ENCODE measurements at places on chromosomes 2 and 18.

- DNase-seq = no peak
Measured at GRCh38 chr18:7635948-7636347, 68.8 kb downstream of the PTPRM start.

DNA sequence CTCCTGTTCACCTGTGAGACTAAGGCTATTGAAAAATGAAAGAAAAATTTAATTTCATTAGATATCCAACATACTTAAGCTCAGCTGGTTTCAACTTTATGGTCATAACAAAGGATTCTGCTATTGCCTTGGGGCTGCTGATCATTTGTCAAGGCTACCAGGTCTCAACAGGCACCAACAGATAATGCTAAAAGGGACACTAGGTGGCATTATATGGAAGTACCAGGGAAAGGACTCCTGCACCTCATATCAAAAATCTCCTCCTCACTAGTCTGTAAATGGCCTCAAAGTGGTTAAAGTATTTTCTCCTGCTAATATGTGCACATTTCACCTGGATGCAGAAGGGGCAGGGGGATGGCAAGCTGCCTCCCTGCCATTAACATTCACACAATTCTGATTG is 167.9 kb upstream of the REG3A start:
- DNase-seq = no peak

GRCh38 chr18:34977838-34978532 is 63.2 kb upstream of the MAPRE2 start:
- DNase-seq = peak; percentile 28

- DNase-seq = no peak
Measured at GRCh38 chr2:22491442-22491841, 893.5 kb upstream of the KLHL29 start.

- no peak for DNase-seq
Measured at GRCh38 chr18:8217051-8217564, 392.1 kb upstream of the RAB12 start.

GRCh38 chr2:207897541-207898353 is 127.6 kb downstream of the PLEKHM3 start:
- no peak for DNase-seq

DNA sequence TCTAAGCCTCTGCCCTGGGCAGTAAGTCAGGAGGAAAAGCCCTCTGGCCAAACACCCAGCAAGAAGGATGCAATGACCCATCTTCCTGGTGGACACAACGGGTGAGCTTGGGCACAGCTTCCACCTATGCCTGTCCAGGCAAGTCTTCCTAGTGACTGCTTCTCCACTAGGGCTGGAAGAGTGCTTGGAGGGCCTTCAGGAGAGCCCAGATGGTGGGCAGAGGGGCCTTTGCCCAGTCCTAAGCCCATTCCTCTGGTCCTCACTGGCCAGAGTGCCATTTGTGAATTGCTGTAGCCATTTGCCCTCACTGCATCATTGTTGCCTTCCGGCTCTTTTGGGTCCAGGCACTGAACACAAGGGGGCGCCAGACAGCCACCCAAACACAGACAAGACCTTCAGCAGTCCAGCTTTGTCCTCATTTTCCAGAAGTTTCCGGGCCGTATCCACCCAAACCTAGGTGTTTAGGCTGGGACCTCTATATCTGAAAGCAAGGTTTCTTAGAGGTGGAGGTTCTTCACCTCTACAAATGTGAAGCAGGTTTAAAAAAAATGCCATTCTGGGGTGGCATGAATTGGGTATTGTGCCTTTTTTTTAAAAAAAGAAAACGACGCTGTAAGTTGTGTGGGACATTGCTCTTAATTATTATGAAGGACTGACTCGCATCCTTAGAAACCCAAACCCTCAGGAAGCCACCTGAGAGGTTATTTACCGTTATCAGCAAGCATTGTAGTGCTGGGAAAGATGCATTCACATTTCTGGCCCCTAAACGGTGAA is 29.5 kb downstream of the PAX8 start:
- peak; percentile 87 for DNase-seq

- no peak for DNase-seq
Measured at GRCh38 chr2:17634997-17635396, 94.5 kb downstream of the VSNL1 start.

- no peak for DNase-seq
Measured at GRCh38 chr2:5359397-5359796, 332.8 kb upstream of the SOX11 start.

GRCh38 chr18:24209558-24209957 is 70.7 kb downstream of the CABYR start:
- no peak for DNase-seq

GRCh38 chr2:188956961-188957360 is 17.2 kb upstream of the COL3A1 start:
- DNase-seq = no peak

- no peak for DNase-seq
Measured at GRCh38 chr18:47264308-47264700, 12.8 kb upstream of the SKOR2 start.

DNA sequence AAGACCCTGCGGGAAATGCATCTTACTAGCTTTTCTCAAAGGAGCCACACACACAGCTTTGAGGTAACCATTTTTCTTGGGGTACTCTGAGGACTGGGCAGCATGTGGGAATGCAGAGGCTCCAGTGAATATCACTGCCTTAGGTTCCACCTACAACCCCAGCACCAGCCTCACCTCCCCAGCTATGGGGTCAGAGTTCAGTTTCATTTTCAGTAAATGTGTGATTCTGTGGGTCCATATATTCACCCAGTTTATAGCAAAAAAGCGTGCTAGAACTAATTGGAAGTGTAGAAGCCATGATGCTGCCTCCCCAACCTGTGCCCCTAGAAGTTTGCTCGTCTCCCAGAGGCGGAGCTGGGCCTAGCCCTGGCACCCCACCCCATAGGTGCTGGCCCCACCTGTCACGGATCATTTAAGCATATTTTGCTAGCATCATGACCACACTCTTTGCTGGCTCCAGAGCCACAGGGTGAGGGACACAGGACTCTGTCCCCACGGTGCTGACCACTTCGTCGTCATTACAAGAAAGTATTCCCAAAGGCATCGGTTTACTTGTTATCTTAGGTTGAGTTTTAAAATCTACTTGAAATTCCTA is 57.7 kb downstream of the SH3RF3 start:
- no peak for DNase-seq

DNA sequence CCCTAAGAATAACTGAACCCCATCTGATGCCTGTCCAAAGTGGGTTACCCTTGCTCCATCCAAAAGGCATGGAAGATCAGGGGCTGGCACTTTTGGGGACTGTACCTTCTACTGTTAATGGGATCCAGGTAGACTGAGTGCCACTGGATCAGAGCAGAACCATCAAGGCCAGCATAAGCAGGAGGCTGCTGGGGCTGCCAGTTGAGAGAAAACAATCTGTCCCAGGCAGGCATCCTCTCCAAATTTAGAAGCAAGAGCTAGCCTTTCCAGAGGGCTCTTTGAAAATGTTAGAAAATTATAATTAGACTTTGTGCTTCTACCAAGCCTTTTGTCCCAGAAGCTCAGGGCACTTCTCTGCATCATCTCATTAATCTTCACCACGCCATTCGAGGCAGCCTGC is 245.6 kb downstream of the CDH20 start:
- DNase-seq = no peak

DNA sequence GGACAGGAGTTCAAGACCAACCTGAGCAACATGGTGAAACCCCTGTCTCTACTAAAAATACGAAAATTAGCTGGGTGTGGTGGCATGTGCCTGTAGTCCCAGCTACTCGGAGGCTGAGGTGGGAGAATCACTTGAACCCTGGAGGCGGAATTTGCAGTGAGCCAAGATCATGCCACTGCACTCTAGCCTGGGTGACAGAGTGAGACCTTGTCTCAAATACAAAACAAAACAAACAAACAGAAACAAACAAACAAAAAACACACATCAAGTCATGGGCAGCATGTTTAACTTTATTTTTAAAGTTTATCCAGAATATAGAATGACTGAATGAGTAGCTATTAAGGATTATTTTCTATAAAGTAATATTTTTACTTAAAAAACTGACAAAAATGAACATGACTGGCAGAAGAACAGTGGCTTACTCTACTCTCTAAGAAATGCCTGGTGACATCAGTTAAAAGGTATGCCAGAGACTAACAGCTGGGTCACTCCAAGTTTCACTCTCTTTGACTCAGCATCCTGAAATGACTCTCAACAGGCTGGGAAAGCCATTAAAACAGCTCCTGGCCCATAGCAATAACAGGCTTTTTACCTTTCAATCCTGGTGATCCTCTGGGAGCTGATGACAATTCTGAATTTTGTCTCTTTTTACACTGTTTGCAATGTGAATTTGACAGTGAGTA is 281.6 kb upstream of the STON1 start:
- peak; percentile 23 for DNase-seq

- DNase-seq = no peak
Measured at GRCh38 chr2:176494949-176495353, 225.7 kb downstream of the MTX2 start.

- no peak for DNase-seq
Measured at GRCh38 chr18:56148373-56148772, 490.0 kb downstream of the TXNL1 start.

- no peak for DNase-seq
Measured at GRCh38 chr2:201597397-201597796, 45.9 kb downstream of the TMEM237 start.

GRCh38 chr2:211800001-211800400 is 738.6 kb downstream of the ERBB4 start:
- DNase-seq = no peak

DNA sequence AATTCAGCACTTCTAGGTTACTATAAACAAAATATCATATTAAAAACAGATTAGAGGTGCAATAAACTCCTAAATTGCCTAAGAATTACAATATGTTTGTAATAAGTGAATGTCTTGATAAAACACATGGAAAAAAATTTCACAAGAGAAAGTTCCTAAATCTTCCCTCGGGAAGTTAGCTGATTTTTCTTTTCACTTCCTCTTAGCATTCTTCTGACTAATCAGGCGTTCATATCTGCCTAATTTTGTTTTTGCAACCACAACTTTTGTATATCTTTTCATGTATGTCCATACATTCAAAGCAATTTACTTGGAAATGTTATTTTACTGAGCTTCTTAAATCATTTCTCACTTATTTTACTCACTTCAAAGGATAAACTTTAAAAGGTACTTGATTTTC is 88.5 kb downstream of the RTTN start:
- DNase-seq = no peak

DNA sequence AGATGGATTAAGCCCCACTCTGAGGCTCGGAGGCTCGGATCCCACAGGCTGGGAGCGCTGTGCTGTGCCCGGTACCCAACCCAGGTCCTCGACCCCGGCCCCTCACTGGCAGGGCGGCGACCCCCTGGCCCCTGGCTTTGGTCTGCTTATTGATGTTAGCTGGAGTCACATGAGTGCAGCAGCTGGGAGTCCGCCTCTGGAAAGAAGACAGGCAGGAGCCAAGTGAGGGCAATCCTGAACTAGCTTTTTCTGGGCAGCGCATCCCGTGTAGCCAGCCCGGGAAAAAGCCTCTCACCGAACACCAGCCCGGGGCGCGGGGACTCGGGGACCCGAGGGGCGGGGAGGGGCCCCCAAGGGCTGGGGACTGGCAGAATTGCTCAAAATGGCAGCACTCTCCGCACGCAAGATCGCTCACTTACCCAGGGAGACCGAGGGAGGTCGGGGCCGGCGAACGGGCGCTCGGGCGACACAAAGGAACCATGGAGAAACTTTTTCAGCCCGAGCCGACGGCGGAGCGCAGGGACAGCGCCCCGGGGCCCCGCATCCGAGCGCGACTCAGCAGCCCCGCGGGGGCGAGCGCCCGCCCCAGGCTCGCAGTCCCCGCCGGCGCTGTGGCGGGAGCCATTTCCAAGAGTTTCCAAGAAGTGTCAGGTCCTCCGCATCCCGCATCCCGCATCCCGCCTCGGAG is 567 bp downstream of the TMEM200C start:
- DNase-seq = peak; percentile 61

GRCh38 chr2:102366406-102367112 is 11.0 kb downstream of the IL18R1 start:
- DNase-seq = peak; percentile 50

- no peak for DNase-seq
Measured at GRCh38 chr18:24108641-24109040, 30.2 kb upstream of the CABYR start.

DNA sequence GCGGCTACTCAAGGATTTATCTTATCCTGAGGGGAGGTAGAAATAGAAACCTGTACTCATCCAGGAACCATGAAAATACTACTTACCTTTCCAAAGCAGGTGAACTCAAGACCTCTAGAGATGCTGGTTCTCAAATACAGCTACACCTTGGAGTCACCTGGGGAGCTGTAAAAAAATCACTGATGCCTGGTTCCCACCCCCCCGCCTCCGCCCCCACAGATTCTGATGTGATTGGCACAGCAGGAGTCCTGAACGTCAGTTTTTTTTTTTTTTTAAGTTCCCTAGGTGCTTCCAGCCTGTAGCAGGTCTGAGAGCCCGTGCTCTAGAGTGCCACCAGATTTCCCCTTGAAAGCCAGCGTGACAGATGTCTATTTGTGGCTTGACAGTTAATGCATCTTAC is 113.6 kb downstream of the MRO start:
- DNase-seq = no peak

- DNase-seq = no peak
Measured at GRCh38 chr2:236861944-236862343, 223.7 kb upstream of the COPS8 start.

DNA sequence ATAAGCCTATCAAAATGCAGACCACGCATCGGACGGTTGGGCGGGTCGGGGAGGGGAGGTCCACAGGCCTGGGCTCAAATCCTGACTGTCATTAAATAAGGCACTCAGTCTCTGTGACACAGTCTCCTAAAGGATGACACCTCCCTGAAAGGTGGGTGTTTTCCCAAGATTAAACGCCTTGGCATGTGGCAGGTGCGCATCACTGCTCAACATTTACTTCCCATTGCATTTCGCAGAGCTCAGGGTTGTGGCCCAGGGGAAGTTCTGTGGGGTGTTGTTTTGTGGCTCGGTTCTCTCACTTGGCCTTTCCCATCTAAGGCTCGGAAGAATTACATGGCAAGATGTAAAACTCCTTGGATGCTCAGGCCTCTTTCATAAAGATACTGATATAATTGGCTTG is 107.4 kb downstream of the NCK2 start:
- DNase-seq = no peak

- no peak for DNase-seq
Measured at GRCh38 chr2:88144914-88145497, 17.1 kb upstream of the FABP1 start.

- DNase-seq = no peak
Measured at GRCh38 chr2:144405982-144406788, 113.7 kb downstream of the ZEB2 start.

GRCh38 chr2:105915005-105915558 is 170.4 kb downstream of the NCK2 start:
- DNase-seq = no peak

DNA sequence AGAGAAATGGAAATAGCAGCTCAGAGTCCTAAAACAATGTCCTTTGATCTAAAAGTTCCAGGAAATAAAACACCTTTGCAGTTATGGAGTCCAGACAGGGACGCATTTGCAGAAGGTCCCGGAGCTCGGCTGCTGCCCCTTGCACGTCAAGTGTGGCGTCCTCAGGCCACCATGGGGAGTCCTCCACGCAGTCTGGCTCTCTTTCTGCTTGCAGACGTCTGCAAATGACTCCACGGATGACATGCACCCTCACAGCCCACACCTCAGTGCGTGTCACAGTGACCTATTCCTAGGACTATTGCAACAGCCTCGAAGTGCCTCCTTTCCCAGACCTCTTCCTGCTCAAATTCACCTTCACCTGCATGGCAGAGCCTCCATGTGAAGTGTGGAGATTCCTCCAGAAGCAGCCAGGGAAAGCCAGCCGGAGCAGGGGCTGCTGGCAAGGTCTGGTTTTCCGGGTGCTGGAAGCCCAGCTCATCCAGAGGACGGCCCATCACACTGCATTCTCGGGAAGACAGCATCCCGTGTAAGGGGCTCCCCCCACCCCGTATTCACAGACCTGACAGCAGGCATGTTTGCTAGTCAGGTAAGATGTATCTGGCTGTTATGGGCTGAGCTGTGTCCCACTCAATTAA is 137.7 kb downstream of the ASB1 start:
- no peak for DNase-seq

Data from GM13977 (cell line).